ENCODE measurements at places on chromosomes 2 and 18. TPM values are rescaled to one million over a fixed set of nuclear protein-coding genes. Genes with fewer than 3 reads are reported as not detected.

The SLC38A11 gene
- total RNA-seq = 0.20 TPM

The GCKR gene
- not detected for total RNA-seq

The IL36G gene
- not detected for total RNA-seq

The PLGLB2 gene
- 2.9 TPM for total RNA-seq

The POTEC gene
- not detected for total RNA-seq

The CIDEA gene
- not detected for total RNA-seq

The CABYR gene
- not detected for total RNA-seq

Data from gastrocnemius medialis (tissue), 4 donors.